ENCODE measurements at places on chromosomes 3 and 15. TPM values are rescaled to one million over a fixed set of nuclear protein-coding genes. Genes with fewer than 3 reads are reported as not detected.

Gene LMLN
- total RNA-seq, result 7.3 TPM

Gene FOXB1
- not detected for total RNA-seq

Gene SEMA3F
- 65.6 TPM for total RNA-seq

Gene CPN2
- total RNA-seq, result not detected

Gene REC114
- total RNA-seq, result not detected

DNA sequence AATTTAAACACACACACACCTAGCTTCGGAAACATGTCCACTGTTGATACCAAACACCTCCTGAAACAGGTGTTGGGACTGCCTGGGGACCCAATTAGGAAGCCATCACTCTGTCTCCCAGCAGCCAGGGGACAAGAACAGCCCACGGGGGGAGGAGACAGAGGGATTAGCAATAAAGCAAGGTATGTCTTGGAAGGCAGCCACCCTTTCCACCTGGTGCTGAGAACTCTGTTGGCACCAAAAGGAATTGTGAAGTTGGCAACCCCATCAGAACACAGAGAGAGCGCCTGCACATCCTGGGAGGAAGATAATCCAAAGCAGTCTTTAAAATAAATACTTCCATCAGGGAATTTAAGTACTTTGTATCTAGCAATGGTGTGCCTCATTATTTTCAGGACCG is 111.0 kb downstream of the ADAMTS17 start:
- no peak for DNase-seq

DNA sequence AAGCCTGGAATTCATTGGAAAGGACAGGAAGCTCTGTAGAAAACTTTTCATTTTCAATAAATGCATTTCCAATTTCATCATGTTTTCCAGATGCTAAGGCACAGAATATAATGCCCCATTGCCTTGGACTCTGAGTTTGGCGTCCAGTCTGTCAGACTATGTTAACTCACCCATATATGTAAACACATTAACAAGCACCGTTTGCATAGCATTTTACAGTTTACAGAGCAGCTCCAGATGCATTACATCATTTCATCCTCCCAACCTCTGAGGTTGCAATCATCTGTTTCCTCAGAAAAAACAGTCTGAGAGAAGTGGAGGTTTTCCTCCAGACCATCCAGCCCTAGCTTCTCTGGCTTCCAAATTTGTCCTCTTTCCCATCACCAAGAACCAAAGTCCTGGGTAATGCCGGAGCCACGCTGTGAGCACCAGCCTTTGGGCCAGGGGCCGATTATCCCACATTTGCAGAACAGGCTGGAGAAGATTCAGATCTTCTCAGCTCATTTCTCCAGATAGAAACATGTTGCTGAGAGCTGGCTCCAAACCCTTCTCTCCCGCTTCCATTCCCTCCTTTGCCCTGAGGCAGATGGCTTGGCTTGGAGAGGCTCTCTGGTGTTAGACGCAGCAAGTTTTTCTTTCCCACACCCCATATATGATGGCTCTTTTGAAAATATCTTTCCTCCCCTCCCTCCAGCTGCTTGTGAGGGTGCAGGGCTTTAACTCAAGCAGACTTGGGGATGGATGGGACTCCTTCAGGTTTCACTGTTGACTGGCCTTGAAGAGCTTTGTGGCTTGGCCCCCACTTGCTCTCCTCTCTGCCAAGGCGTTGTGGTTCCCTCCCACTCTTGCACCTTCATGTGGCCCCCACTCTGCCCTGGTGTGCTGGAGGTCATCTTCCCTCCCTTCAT is 26.0 kb downstream of the CYP19A1 start:
- no peak for DNase-seq

DNA sequence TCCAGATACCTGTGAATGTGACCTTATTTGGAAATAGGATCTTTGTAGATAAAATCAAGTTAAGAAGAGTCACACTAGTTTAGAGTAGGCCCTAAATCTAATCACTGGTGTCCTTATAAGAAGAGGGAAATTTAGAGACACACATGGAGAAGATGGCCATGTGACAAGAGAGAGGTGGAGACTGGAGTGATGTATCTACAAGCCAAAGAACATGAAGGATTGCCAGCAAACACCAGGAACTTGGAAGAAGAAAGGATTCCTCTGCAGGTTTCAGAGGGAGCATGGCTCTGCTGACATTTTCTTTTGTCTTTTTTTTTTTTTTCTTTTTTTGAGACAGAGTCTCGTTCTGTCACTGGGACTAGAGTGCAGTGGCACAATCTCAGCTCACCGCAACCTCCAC is 20.8 kb downstream of the ARHGEF3 start:
- no peak for DNase-seq

DNA sequence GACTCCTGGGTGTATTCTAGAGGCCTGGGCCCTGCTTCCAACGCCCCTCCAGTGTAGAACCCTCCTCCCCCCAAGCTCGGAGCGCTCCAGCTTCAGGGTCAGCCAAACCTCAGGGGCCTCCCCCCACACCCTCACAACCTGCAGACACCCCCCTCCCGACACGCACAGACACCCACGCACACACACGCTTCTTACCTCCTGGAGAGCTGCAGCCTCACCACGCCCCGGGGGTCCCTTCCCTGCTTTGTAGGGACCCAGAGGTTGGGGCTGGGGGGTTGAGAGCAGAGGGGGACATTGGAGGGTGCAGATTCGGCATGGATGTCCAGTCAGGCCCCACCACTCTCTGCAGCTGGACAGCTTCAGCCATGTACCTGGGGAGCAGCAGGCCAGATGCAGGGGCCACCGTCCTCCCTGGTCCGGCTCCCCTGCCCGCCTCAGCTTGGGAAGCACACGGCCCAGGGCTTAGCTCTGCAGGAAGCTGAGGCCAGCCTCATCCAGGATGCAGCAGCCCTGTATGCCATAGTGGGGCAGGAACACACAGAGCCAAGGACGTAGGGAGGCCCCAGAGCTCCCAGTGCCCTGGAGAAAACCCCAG is 13.0 kb downstream of the ZDHHC19 start:
- no peak for DNase-seq

DNA sequence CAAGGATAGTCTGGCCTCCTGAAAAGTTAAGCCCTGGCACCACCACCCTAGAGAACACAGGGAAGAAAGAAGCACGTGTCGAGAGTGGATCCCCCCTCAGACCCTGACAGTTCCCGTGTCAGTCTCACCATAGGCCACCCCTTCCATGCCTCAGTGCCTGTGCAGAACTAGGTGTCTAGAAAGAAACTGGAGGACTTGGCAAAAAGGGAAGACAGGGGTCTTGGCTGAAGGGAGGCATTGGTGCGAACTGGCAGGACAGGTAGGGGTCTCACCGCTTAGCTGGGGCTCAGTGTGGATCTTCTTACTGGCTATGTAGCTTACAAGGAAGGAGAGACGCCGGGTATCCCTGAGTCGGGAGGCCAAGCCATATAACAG is 518 bp downstream of the QARS1 start:
- DNase-seq, result no peak

GRCh38 chr3:195811756-195812155 is at the start of gene MUC4:
TSS of gene MUC4 (minus strand) at chr3:195811929. CDS start at chr3:195811817, 112 bp downstream.
- no peak for DNase-seq

- DNase-seq, result no peak
These were observed 676.0 kb downstream of the EPHA3 start for GRCh38 chr3:89783341-89783927.

DNA sequence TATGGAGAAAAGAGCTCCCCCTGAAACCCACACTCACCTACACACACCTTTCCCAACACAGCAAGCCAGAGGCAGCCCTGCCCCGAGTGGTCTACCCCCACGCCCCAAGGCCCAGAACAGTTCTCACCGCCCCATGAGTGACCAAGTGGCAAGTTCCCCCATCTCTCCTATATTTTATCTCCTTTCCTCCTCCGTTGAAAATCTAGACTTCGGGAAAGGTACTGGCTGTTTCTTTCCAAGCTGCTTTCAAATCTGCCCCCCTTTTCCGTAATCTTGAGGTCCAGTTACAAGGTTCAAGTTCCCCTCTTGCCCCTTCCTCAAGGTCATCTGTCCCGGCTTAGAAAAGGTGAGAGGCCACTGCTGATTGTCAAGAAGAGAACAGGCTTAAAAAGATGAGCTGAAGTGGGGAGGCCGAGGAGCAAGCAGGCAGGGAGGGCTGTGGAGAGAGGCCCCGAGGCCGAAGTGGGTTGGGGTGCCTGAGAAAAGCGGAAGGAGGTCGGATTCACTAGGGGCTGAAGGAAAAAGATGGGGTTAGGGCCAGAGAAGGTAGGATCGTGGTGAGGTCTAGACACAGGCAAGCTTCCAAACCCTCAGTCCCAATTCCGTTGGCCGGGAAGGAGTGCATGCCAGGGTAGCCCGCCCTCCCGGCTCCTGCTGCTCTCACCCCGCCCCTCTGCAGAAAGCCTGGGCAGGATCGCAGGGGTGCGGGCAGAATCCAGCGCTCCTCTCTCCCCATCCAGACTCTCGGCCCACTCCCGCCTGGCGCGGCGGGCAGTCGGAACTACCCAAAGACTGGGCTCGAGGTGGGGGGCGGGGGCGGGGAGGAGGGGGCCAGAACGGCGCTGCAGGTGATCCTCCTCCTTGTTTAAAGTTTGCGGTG is 1.7 kb downstream of the SEMA5B start:
- no peak for DNase-seq

DNA sequence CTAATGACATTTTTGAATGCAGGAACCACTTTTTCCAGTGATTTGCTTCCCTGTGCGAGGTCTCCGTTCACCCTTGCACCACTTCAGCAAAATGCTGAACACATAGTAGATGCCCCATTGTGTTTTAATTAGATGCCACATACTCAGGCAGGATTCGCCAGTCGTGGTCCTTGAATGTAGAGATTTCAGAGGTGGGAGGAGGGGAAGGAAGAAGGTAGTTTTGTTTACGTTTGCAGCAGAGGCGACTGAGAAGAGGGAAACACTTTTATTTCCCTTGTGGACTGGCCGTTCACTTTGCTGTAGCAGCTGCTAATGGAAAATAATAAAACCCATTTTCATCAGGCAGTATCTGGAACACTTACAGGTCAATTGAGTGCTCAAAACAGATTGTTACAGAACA is 262.8 kb upstream of the TBL1XR1 start:
- DNase-seq, result no peak

GRCh38 chr15:78110096-78110495 is 17.7 kb downstream of the SH2D7 start:
- peak; percentile 51 for DNase-seq

DNA sequence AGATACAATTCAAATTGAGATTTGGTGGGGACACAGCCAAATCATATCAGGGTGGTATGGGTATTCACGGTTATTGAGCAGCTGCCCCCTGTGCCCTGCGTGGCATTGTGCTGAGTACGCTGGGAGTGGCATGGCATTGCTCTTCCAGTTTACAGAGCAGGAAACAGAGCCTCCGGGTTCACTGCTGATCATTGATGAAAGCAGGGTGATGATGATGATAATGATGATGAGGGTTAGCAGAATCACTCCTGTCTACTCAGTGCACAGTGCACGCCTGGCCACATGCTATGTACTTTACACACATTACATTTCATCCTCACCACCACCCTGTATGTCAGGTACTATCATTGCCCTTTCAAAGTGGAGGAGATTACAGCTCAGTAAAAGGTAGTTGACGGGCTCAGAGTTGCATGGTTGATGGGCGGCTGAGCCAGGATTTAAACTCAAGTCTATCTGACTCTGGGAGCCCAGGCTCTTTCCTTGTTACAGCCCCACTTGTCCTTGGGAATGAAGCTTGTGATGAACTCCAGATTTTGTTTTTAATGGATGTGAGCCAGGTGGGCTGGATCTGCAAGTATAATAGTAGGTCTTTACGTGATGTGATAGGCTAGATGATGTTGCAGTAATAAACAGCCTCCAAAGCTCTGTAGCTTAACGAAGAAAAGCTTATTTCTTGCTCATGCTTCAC is 87.6 kb upstream of the MYZAP start:
- DNase-seq, result no peak

- DNase-seq, result no peak
These were observed 4.8 kb downstream of the TKT start for GRCh38 chr3:53250881-53251605.

DNA sequence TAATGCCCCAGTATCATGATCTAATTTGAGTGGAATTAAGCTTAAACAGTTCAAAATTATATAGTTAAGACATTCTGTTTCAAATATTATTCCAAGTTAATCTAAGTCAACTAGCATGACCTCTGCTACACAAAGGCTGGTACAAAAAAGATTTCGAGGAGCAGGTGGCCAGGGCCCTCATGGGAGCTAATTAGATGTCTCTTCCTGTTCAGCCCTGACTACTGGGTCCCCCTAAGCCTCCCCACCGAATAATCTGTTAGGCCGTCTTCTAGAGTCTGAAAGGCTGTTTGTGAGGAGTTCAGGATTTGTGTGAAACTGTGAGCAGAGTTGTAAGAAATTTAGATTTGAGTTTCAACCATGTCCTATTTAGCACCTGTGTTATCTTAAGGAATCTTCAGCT is 75.4 kb downstream of the PPM1L start:
- DNase-seq, result no peak

DNA sequence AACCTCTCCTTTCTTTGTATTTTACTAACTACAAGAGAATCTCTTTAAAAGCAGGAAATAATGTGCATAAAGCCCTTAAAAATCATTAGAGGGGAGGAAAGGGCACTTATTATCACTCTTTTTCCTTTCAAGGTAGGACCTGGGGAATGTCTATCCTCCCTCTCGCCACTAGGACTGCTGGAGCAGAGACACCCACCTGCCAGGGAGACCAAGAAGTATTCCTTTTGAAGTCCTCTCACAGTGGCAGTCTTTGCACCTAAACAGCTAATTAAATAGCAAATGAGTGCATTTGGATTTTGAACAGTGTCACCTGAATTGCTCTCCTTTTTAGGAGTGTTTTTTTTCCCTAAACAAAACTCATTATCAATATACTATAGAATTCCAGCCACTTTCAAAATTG is 874.1 kb downstream of the ZPLD1 start:
- DNase-seq, result no peak

DNA sequence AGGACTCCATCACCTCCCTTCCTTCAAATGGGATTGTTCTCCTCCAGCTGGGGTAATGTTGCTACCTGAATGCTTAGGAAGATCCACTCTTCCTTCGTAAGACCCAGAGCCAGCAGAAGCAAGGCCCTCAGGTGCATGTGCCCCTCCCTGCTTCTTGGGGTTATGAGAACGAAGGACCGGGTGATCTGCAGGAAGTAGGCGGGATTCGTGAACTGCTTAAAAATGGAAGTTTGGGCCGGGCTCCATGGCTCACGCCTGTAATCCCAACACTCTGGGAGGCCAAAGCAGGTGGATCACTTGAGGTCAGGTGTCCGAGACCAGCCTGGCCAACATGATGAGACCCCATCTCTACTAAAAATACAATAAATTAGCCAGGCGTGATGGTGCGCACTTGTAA is 8.0 kb downstream of the TLR9 start:
- DNase-seq, result no peak

- no peak for DNase-seq
These were observed 92.7 kb downstream of the UACA start for GRCh38 chr15:70670680-70671079.

- DNase-seq, result no peak
These were observed 320.6 kb upstream of the TBL1XR1 start for GRCh38 chr3:177517906-177518305.

DNA sequence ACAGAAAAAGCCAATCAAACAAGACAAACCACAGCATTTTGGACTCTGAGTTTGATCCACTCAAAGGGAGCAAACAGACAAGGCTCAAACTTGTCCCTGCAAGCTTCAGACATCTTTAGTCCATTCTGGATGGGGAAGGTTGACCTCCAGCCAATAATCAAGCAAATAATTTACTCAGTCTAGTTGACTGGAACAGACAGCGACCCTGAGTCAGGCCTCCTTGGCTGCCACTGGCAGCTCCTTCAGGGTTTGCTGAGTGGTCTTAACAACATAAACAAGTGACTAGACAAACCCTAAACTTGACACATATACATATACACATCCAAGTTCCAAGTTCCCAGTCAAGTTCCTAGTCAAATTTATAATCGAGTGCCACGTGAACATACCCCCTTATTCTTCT is 313.9 kb downstream of the POLQ start:
- DNase-seq, result no peak

Data from upper lobe of right lung (tissue), 1 donor.